CD4-positive, alpha-beta T cell treated with Interleukin-4 for 4 hours (primary cell): ENCODE measurements at places on chromosomes 2 and 18.

DNA sequence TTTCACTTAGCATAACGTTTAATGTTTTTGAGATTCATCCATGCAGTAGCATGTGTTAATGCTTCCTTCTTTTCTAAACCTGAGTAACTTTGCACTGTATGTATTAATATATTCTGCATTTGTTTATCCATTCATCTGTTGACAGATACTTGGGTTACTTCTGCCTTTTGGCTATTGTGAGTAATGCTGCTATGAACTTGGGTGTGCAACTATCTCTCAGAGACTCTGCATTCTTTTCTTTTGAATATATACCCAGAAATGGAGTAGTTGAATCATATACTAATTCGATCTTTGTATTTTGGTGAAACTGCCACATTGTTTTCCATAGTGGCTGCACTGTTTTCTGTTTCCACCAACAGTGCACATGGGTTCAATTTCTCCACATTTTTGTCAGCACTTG lies 128.3 kb downstream of the SH3BP4 start:
- no peak for DNase-seq

GRCh38 chr2:144234542-144234871 lies 285.4 kb downstream of the ZEB2 start:
- DNase-seq: no peak

- DNase-seq: no peak
Measured at GRCh38 chr18:47235096-47235495, 16.4 kb downstream of the SKOR2 start.

DNA sequence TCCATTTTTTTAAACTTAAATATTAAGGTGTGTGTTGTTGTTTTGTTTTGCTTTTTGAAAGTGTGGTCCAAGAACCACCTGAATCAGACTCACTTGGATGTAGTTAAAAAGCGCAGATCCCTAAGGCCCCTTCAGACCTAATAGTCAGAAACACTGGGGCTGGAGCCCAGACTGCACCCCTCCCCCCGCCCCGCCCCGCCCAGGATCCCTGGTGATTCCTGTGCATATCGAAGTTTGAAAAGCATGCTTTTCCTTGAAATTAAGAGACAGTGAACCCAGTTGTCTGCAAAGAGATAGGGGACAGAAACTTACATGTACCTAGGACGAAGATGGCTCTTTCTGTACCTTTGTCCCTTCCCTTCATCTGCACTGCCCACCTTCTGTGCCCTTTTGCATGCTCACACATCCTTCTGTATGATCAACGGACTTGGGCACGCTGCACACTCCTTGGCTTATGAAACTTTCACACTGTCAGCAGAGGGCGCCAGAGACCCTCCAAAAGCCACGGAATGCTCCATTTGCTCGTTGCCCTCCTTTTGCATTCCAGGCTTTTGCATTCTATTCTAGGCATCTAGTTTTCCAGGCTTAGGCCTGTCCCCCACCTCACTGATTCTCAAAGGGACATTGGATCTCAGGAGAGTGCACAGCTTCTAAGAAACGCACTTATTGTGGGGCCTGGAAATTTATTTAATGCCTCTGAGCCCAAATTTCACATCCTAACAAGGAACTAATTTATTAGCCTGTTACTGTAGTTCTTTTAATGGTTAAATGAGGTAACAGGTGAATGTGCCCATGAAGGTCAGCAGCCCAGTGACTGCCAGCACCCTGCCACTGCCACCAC lies 32.8 kb upstream of the SLC14A1 start:
- DNase-seq: peak; percentile 71

GRCh38 chr2:28201671-28202180 lies 190.9 kb upstream of the FOSL2 start:
- DNase-seq: no peak

DNA sequence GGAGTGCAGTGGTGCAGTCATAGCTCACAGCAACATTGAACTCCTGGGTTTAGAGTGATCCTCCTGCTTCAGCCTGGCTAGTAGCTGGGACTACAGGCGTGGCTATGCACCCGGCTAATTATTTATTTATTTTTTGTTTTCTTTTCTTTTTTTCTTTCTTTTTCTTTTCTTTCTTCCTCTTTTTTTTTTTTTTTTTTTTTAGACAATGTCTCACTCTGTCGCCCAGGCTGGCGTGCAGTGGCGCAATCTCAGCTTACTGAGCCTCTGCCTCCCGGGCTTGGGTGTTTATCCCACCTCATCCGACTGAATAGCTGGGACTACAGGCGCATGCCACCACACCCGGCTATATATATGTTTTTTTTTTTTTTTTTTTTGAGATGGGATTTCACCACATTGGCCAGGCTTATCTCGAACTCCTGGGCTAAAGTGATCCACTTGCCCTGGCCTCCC lies 1.4 kb upstream of the ANXA4 start:
- no peak for DNase-seq

- no peak for DNase-seq
Measured at GRCh38 chr2:173401716-173402326, 47.1 kb downstream of the CDCA7 start.

DNA sequence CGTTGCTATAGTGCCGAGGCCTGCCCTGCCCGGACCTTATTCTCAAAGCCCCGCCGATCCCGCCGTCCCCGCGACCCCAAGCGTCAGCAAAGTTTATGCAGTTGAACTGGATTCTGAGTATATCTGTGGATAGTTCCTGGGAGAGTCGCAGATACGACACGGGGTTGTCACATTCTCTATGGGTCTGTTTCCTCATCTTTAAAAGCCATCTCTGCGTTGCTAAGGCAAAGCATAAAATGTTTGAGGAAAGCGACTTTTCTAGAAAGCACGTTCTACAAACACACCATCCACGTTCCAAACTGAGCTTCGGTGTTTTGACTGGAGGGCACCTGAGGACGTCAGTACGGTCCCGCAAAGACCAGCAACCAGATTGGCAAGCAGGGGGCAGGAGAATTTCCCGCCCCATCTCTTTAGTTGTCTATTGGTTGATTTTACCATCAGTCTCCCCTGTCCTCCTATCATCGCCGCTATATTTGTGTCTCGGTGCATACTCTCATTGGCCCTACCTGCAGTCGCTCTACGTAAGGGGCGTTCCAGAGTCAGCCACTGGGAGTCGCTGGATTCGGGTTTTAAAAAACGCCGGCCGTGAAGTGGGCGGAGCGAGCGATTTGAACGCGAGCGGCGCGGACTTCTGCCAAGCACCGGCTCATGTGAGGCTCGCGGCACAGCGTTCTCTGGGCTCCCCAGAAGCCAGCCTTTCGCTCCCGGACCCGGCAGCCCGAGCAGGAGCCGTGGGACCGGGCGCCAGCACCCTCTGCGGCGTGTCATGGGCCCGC lies at the start of gene CENPA:
Gene CENPA, plus strand, starts transcription at position 626 of the 776 bp plus-strand sequence. Its CDS starts 141 bp downstream, at position 767.
- DNase-seq: peak; percentile 99

GRCh38 chr2:70431716-70432347 lies 121.8 kb downstream of the TGFA start:
- DNase-seq: no peak

GRCh38 chr18:28005164-28005563 lies 171.8 kb downstream of the CDH2 start:
- DNase-seq: no peak

DNA sequence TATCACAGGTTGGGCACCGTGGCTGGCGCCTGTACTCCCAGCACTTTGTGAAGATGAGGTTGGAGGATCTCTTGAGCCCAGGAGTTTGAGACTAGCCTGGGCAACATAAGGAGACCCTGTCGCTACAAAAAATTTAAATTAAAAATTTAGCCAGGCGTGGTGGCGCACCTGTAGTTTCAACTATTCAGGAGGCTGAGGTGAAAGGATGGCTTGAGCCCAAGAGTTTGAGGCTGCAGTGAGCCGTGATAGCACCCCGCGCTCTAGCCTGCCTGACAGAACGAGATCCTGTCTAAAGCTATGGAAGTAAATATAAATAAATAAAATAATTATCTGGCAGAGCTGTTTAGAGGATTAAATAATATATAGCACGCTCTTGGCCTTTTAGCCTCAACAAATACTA lies 1.4 kb upstream of the SH3RF3 start:
- no peak for DNase-seq

- no peak for DNase-seq
Measured at GRCh38 chr2:113896791-113897190, 6.9 kb downstream of the ACTR3 start.

- DNase-seq: no peak
Measured at GRCh38 chr2:33419581-33420200, 56.8 kb upstream of the RASGRP3 start.

DNA sequence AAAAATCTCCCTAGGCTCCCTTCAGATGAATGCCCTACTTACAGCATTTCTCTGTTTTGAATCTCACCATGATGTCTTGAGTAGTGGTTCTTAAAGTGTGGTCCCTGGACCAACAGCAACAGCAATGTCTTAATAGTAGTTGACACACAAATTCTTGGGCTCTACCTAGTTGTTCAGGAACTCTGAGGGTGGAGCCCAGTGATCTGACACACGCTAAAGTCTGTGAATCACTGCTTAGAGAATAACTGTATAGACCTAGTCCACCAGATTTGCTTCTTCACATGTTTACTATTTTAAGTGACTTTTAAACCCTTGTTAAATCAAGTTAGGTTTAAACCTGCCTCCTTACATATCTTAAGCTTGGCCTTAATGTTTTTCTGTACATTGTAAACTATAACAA lies 47.6 kb upstream of the ARHGAP15 start:
- DNase-seq: no peak

DNA sequence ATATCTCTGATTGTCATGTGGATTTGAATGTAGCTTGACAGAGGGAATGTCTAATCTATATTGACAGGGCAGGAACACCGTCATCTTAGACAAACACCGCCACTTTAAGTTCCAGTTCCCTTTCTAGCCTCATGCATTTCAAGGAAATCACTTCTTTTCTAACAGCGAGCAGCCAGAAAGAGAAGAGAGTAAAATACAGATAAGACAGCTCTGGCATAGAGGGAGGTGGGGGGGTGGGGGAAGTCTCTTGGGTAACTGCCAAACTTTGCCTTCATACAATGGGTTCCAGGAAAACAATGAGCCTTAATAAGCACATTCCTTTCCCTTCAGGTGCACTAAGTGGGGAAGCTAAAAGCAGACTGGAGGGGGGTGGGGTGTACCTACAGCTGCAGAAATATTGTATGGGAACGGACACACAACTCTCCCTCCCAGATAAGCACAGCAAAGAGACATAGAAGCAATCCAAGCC lies 37.2 kb downstream of the CASP10 start:
- DNase-seq: no peak

DNA sequence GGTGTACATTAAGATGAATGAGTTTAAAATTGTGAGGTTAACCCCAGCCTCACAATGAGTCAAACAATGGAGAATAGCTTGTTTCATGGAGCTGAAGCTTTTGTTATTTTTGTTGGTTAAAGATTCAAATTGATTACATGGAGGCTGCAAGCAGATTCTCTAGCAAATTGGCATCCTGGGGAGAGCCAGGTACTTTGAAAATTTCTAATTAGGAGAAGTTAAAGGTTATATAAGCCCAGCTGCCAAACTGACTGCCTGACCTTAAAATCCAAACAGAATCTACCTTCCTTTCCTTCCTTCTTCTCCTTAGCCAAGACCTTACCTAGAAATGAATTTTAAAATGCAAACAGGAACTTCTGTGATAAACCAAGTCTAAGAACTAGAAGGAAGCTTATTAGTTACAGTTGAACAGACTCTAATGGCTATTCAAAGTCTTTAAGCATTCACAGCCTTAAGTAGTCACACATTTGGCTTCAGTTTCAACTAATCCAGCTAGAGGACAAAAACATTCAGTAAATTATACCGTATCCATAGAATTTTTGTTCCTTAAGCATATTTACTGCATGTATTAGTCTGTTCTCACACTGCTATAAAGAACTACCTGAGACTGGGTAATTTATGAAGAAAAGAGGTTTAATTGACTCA lies 31.5 kb upstream of the PGAP1 start:
- DNase-seq: no peak

GRCh38 chr2:153715218-153715850 lies 156.4 kb upstream of the GALNT13 start:
- no peak for DNase-seq

DNA sequence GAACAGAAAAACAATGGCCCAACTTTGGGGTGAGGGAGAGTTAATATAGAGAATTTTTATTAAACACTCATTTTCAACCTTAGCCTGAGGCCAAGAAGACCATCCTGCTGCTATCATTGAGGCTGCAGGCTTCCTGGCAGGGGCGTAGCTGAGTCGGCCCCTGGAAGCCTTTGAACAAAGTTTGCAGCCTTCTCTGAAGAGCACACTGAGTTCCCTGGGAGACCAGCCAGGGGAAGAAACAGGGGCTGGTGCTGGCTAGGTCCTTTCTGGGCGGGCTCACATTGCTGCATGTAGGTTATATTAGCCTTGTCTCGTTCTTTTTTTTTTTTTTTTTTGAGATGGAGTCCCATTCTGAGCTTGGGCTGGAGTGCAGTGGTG lies 126.8 kb upstream of the HS6ST1 start:
- no peak for DNase-seq

DNA sequence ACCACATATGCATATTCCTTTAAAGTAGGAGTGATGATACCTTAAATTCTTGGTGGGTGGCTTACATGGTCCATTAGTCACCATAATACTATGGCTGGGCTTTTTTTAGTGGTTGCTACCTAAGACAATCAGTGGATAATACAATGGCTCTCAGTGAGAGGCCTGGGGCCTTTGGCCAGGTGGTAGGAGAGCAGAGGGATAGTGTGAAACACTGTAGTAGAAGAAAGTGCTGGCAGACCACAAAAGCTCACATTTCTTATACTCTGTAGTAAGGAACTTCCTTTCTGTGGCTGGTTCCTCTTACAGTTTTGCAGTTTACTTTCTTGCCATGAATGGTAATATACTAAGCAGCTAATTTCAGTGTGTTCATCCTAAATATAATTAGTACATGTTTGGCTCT lies 583.5 kb downstream of the XIRP2 start:
- DNase-seq: no peak

GRCh38 chr18:12278741-12279682 lies 24.9 kb downstream of the CIDEA start:
- no peak for DNase-seq

GRCh38 chr18:54389143-54389505 lies 31.4 kb downstream of the C18orf54 start:
- no peak for DNase-seq

GRCh38 chr18:66749030-66749429 lies 145.1 kb upstream of the CDH19 start:
- no peak for DNase-seq
